ENCODE measurements at places on chromosomes 4 and X. TPM values are rescaled to one million over a fixed set of nuclear protein-coding genes. Genes with fewer than 3 reads are reported as not detected.

DNA sequence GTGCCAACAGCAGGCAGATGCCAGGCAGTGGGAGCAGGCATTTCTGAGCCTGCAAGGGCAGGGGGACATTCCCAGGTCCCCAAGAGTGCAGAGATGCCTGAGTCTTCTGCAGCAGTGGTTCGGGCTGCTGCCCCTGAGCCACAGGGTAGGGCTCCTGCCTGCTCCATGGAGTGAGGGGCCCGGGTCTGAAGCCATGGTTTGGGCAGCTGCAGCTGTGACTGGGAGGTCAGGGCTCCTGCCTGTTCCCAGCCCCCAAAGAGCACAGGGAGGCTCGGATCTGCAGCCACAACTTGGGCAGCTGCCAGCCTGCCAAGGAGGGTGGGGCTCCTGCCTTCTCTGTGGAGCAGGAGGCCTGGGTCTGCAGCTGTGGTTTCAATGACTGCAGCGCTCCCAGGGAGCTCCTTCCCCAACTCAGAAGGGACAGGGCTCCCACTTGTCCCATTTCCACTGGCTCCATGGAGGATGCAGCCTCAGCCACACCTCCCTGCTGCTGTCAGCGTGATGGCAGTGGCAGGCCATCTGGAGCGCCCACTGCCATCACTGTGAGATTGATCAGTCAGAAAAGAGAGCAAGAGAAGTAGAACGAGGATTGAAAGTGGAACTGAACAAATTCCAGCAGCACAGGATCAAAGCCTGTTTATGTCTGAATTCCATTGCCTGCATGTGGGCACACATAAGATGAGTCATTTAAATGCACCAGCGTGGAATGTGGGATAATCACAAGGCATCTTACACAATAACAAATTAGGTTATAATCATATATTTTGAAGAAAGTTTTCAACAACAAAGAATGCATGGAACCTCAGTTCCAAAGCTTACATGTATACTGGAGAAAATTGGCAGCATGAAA lies 93.1 kb upstream of the CXorf51A start:
- no peak for DNase-seq

The FBXW7 gene
- polyA plus RNA-seq: 7.6 TPM

The SOWAHD gene
- 3.0 TPM for polyA plus RNA-seq

DNA sequence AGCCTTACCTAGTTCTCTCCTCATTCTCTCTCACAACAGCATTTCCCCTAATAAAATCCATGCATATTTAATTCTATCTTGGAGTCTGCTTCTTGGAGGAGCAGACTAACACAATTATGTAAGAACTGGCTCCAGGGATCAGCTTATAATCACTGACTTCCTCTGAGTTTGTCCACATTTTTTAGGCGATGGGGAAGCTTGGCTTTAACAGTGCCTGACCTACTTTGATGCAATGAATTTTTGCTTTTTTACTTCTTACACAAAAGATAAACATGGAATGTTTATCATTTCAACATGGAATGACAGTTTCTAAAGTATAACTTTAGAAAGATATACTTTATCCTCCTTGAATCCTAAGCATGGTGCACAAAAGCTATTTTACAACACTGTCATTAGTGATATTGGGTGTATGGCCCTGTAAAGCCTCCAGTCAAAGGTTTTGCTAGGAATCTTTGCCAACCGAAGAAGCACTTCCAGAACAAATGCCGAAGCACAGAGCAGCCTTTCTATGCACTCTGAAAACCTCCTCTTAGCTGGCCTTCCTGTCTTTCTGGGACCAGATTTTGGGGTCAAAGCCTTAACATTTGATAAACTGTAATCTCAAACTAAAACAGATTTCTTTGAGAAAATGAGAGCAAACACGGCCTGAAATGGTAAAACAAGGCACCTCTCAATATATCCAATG lies 736 bp downstream of the BDH2 start:
- peak; percentile 59 for DNase-seq

- DNase-seq: no peak
Measured at GRCh38 chr4:121148000-121148399, 16.1 kb downstream of the TNIP3 start.

- DNase-seq: no peak
Measured at GRCh38 chr4:72330381-72330780, 238.6 kb downstream of the ADAMTS3 start.

DNA sequence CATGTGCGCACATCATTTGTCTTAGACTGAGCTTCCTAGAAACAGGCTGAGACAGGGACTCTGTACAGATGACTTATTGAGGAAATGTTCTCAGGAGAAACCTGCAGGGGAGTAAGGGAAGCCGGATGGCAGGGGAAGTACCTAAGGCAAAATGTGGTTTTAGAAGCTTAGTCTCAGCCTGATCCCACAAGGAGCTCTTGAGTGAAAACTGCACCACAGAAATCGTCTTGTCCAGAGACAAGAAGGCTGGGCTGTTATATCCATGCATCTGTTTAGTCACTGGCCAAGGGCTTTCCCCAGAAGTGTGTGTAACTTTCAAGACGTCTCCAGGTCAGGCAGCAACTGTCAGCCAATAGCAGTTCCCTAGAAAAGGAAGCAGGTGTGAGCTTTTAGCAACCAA lies 86.0 kb downstream of the FUNDC1 start:
- DNase-seq: no peak

The EDA2R gene
- polyA plus RNA-seq: 0.51 TPM

The CD40LG gene
- polyA plus RNA-seq: 0.20 TPM

- no peak for DNase-seq
Measured at GRCh38 chrX:100274916-100275315, 135.2 kb downstream of the PCDH19 start.

DNA sequence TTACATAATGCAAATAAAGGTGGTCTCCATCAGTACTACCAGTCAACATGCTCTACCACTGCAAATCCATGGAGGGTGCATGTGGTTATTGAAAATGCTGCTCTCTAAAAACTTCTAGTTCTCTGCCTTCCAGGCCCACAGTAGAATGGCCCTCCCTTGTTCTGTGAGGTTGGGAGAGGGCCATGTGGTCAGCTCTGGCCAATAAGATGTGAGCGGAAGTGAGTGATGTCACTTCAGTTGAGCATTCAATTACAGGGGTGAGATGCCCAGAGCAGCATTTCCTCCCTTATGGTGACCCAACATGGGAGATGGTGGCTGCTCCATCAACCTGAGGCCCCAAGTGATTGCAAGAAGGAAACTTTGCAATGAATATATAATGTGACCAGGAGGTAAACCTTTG lies 148.8 kb downstream of the CPEB2 start:
- DNase-seq: no peak

Measured in lung (tissue), 17 donors.